CD8-positive, alpha-beta T cell (primary cell): ENCODE measurements at places on chromosomes 11 and 22. TPM values are rescaled to one million over a fixed set of nuclear protein-coding genes. Genes with fewer than 3 reads are reported as not detected.

DNA sequence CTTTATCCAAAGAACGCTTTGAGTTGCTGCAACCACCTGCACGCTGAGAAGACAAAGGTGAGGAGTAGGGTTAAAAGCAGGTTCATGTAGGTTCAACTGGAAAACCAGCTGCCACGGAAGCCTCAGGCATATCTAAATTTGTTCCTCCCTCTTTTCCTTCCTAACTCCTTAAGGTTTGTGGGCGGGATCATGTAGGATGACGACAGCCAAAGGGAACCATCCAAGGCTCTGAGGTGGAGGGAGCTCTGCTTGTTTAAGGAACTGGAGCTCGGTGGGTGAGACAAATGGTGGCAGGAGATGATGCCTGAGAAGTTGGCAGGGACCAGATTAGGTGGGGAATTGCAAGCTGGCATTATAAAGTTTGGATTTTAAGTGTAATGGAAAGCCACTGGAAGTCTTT is 60.3 kb downstream of the SPON1 start:
- no peak for DNase-seq

DNA sequence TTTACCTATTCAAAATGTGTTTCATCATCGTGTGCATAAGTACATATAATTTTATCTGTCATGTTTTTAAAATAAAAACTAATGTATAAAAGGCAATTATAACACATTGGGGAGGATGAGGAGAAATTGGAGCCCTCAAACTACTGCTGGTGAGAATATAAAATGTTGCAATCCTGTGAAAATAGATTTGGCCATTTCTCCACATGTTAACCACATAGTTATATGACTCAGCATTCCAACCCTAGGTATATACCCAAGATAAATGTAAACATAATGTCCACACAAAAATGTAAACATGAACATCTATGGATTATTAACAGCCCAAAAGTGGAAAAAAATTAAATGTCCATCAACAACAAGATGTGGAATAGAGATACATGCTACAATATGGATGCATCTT is 928.0 kb upstream of the FAT3 start:
- no peak for DNase-seq

Gene KRTAP5-10
- not detected for total RNA-seq

Gene KDM2A
- total RNA-seq, result 412 TPM

Gene LRRC10B
- not detected for total RNA-seq

DNA sequence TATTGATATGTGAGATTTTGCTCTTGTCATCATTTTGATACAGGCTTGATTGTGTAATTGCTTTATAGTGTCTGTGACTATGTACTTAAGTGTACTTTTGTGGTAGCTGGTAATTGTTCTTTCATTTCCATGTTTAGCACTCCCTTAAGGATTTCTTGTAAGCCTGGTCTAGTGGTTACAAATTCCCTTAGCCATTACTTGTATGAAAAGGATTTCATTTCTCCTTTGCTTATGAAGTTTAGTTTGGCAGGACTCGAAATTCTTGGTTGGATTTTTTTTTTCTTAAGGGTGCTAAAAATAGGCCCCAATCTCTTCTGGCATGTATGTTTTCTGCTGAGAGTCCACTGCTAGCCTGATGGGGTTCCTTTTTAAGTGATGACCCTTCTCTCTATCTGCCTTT is 346.8 kb downstream of the JRKL start:
- DNase-seq, result no peak

DNA sequence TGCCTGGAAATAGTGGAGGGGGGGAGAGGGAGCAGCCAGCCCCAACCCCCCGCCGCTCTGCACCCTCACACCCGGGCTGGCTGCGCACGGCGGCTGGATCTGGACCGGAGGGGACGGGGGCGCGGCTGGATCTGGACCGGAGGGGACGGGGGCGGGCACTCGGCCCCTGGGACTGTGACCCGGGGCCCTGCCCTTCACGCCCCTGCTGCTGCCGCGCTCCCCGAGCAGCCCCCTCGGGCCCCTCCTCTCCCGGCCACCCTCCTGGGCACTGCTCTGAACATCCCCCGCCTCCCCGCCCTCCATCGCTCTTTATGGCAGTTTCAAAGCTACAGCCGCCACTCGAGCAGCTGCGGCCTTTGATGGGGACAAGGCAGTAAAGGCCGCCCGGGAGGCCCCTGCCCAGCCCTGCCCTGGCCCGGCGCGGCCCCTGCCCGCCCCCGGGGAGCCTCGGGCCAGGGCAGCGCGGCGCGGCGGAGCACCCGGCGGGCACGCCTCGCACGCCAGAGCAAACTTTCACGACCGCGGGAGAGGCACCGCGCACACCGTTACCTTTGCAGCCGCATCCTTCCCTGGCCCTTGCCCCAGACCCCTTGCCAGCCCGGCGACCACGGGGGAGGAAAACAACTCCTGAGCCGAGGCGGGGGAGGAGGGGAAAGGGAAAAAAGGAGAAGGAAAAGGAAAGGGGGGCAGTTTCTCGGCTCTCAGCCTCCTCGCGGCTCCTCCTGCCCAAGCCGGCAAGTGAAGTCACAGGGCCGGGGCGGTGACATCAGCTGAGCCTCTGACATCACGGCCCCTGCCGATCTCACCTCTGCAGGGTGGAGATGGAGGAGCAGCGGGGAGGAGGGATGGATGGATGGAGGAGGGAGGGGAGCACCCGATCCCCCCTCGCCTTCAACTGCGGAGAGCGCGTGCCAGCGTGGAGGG is 13.1 kb upstream of the TCF20 start:
- DNase-seq, result no peak

GRCh38 chr11:110219006-110219785 is 77.2 kb downstream of the RDX start:
- DNase-seq, result no peak

Gene ZNRF3
- total RNA-seq, result 0.69 TPM

Gene LRRC4C
- total RNA-seq, result not detected

Gene MS4A1
- 13.2 TPM for total RNA-seq

DNA sequence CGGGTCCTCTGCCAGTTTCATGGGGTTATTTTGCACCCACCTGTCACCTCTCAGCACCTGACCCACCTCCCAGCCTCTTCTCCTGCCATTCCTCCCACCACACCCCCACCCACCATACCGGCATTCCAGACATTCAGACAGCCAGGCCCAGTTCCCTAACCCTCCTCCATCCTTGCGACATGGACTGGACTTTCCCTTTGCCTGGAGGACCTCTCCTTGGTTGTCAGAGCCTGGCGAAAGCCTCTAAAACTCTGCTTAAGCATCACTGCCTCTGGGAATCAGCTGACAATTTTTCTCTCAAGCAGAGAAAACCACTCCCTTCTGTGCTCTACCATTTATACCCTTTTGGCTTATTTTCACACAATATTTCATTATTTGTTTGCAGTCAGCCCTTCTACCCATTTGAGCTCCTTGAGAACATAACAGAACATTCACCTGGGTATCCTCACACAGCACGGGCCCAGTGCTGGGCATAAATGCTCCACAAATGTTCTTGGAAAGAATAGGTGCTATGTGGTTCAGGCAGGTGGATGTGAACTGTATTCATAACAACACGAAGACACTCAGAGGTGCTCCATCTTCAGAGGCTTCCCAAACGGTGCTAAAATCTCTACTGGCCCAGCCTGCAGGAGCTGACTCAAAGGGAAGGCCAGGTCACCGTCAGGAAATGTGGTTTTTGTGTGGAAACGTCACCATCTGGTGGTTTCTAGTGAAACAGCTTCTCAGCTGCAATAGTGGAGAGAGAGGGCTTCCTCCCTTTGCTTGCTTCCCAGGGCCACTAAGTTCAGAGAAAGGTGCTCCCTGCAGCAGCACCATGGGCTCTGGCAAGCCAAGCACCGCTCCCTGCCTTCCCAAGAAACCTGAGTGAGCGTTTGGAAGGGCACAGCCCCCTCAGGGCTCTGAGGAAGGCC is 10.4 kb downstream of the SPATA19 start:
- peak; percentile 47 for DNase-seq

- no peak for DNase-seq
Measured at GRCh38 chr22:42152661-42153270, 22.2 kb upstream of the CYP2D6 start.

Gene INS
- not detected for total RNA-seq

Gene CXCR5
- 8.0 TPM for total RNA-seq

Gene PLEKHA7
- total RNA-seq, result 0.53 TPM

Gene LDLRAD3
- not detected for total RNA-seq

DNA sequence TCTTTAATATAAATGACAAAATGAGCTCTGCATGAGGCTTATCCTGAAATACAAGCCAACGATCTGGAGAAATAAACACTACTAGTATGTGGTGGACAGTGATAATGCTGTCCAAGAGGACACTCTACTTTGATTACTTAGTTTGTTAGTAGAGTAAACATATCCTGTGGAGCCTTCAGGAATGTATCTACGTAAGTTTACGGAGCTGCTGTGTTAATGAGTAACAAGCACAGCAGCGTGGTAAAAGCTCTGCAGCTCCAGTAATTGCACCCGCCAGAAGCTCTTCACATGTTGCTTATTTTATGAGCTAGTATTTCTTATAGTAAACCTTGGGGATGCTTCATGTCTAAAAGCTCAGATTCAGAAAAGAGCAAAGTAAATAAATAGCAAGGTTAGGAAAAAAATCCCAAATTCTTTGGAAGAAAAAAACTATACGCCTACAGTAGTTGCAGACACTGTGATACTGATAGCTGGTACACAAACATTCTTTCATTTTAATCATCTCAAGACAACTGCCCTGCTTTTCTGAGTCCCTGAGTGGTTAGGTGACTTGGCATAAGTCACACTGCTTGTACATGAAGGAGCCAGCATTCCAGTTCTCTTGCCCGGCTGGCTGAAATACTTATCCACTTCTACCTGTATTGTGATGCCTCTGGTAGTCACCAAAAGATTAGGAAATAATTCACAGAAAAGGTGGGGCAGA is 32.7 kb upstream of the CCDC34 start:
- DNase-seq, result no peak

Gene OR51G2
- not detected for total RNA-seq

- no peak for DNase-seq
Measured at GRCh38 chr11:101476191-101476590, 107.6 kb downstream of the TRPC6 start.

GRCh38 chr11:72585762-72586311 is 88.4 kb downstream of the PDE2A start:
- peak; percentile 46 for DNase-seq

DNA sequence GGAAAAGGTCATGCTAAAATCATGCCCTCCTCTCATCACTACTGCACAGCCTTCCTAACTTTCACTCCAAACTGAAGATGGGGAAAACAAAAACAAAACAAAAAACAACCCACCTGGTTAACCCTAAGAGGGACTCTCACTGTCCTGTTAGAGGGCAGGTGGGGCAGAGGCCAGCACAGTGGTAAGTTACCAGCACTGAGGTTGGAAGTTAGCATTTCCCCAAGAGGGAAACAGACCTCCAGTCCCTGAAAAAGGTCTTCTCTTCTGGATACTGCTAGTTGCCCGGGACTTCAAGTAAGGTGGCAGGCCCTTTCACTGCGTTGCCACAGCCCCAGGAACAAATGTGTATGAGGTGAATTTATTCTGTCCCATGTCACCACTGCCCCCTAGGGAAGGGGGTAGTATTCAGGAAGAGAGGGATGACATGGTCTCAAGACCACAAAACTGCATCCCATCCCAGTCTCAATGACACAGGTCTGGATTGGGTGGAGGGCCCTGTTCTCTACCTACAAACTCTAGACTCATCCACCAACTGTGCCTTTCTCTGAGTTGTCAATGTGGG is 792 bp upstream of the ADAMTS8 start:
- DNase-seq, result no peak

GRCh38 chr22:25018009-25018408 is 65.5 kb downstream of the KIAA1671 start:
- DNase-seq, result no peak

- no peak for DNase-seq
Measured at GRCh38 chr11:33945481-33946268, 53.8 kb upstream of the LMO2 start.

Gene RIBC2
- 0.67 TPM for total RNA-seq

Gene INSC
- not detected for total RNA-seq

DNA sequence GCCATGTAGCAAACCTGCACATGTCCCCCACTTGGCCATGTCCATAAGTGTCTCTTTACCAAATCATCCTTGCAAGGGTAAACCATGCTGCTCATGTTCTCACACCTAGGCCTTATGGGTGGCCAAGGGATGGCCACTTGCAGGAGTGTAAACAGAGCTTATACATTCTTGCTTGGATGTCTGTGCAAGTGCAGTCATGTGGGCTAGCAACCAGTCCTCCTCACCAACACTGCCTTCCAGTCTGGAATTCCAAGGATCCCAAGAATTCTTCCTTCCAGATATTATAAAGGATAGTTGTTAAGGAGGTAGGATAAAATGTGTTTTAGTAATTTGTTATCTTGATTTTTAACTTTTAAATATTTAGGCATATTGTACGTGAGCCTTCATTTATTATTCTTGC is 47.8 kb upstream of the OR5P2 start:
- DNase-seq, result no peak

Gene UBTFL1
- not detected for total RNA-seq

GRCh38 chr11:63839508-63840355 is 822 bp downstream of the MARK2 start:
- DNase-seq, result peak; percentile 10

DNA sequence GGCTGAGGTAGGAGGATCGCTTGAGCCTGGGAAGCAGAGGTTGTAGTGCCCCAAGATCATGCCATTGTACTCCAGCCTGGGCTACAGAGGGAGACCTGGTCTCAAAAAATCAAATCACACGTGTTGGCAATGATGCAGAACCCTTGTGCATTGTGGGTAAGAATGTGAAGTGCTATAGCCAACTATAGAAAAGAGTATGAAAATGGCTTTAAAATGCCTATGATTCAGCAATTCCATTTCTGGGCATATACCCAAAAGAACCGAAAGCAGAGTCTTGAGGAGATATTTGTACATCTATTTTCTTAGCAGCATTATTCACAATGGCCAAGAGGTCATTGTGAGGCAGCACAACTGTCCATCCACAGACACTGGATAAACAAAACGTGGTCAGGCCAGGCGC is 2.6 kb upstream of the FADS3 start:
- no peak for DNase-seq

- no peak for DNase-seq
Measured at GRCh38 chr11:90246468-90246867, 23.6 kb upstream of the CHORDC1 start.

DNA sequence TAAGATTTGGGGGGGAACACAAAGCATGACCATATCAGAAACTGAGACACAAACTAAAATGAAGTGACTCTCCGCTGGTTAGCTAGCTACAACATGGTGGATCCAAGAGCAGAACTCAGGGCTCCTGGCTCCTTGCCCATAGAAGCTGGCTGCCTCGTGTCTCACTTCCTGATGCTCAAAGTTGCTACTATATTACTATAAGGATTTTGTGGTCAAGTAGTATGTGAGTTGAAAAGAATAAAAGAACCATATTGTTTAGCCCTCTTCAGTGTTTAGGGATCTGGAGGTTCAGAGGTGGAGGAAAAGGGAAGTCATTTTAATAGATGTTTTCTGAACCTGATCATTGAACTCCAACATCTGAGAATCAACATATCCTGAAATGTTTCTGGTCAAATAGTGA is 16.9 kb upstream of the SIK2 start:
- no peak for DNase-seq

Gene MMP27
- not detected for total RNA-seq

DNA sequence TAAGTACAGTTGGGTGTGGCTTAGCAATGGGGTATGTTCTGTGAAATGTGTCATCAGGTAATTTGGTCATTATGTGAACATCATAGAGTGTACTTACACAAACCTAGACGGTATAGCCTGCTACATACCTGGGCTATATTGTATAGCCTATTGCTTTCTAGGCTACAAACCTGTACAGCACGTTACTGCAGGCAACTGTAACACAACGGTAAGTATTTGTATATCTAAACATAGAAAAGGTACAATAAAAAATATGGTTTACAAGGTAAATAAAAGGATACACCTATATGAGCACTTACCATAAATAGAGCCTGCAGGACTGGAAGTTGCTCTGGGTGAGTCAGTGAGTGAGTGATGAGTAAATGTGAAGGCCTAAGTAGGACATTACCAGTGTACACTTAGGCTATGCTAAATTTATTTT is 73.1 kb upstream of the GDPD4 start:
- no peak for DNase-seq
